CD4-positive, CD25-positive, alpha-beta regulatory T cell (primary cell): ENCODE measurements at places on chromosomes 2 and 18. TPM values are rescaled to one million over a fixed set of nuclear protein-coding genes. Genes with fewer than 3 reads are reported as not detected.

TFCP2L1 gene
- total RNA-seq = 0.05 TPM

ANKRD62 gene
- not detected for total RNA-seq

RBM44 gene
- 4.5 TPM for total RNA-seq

SIX3 gene
- not detected for total RNA-seq

C2orf80 gene
- total RNA-seq = not detected

TMEM169 gene
- total RNA-seq = 4.6 TPM

GRCh38 chr2:70301344-70302194 is at the start of gene FAM136A:
FAM136A (minus strand) TSS chr2:70302067; CDS start chr2:70302011, 56 bp downstream.
- H3K36me3 ChIP-seq = peaks cover 20% of the 10 kb centered on the region
- no peaks in the 10 kb centered on the region for H3K27me3 ChIP-seq
- peak within 1 kb of the TSS; percentile 83 for H3K27ac ChIP-seq
- H3K4me3 ChIP-seq = peak within 1 kb of the TSS; percentile 85
- peak; percentile 86 for DNase-seq

DNA sequence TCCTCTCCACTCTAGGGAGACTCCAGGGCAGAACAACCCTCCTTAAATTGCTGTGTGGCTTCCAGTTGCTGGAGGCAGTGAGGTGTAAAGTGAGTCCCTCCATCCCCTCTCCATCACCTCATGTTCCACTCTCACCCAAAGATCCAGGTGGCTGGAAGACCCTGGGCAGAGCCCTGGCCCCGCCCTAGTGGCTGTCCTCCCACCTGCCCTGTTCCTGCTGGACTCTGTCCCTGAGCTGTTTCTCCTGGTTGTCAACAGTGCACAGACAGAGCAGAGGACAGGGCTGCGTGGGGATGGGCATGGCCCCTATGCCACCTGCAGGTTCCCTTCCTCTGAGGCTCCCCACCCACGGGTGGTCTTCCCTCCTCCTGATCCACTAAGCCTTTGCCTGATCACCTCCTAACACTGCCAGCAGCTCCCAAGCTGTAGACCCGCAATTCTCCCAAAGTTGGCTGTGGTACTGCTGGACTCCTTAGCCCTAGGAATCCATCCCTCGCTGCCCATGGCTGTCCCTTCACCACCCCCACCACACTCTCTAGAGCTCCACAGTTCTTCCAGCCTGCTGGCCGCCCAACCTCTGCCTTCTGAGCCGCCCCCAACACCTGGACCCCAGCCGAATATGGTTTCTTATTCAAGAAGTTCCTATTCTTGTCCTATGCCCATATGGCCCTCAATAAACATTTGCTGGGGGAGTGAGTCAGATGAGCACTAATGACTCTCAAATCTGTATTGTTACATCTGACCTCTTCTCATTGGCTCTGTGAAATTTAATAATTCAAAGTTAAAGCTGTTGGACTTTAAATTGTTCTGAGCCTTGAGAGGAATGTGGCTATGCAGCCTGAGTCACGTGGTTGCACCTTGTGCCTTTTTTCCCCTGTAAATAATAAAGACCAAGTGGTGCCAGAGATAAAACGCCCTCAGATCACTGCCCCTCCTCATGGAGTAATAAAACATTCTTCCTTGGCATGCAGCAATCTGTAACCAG is 260.0 kb upstream of the HS6ST1 start:
- no peak overlapping the region for H3K4me3 ChIP-seq
- H3K36me3 ChIP-seq = no peaks in the 10 kb centered on the region
- no peak overlapping the region for H3K27ac ChIP-seq
- DNase-seq = no peak
- no peaks in the 10 kb centered on the region for H3K27me3 ChIP-seq

GRCh38 chr18:35817604-35818352 is 154.7 kb upstream of the RMP24 start:
- no peak overlapping the region for H3K27ac ChIP-seq
- H3K36me3 ChIP-seq = no peaks in the 10 kb centered on the region
- H3K4me3 ChIP-seq = no peak overlapping the region
- no peaks in the 10 kb centered on the region for H3K4me1 ChIP-seq
- H3K27me3 ChIP-seq = no peaks in the 10 kb centered on the region

DNA sequence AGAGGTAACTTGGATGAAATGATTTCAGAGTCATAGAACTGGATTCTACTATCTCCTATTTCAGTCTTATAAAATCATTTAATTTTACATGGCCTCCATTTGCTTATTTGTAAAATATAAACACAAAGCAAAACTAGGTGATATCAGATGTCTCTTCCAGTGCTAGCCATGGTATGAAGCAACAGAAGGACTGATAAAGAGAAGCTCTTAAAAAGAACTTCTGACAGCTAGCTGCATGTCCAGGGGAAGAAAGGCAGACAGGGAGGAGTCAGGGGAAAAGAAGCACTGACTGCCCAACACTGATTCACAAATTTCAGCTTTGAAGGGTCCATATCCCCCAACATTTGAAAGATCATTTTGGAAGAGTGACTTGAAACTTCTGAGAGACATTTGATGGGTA is 6.4 kb downstream of the SLC8A1 start:
- no peak overlapping the region for H3K27ac ChIP-seq
- no peaks in the 10 kb centered on the region for H3K36me3 ChIP-seq
- no peaks in the 10 kb centered on the region for H3K4me1 ChIP-seq

DNA sequence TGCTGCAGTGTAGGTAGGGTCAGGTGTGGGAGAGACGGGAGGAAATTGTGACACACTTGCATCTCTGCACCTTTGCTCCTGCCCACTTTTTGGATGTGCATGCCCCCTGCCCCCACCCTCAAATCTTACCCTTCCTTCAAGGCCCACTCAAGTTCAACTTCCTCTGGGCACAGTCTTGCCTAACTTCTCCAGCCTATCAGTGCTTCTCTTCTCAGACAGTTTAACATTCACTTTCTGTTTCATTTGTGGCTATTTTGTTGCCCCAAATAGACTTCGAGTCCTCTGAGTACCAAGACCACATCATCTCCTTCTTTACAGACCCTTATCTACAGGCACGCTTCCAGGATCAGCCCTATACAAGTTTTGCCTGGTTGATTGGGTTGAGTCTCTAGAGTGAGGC is 2.7 kb downstream of the ST8SIA5 start:
- no peaks in the 10 kb centered on the region for H3K4me1 ChIP-seq
- DNase-seq = no peak
- H3K27me3 ChIP-seq = peaks cover 15% of the 10 kb centered on the region
- H3K36me3 ChIP-seq = no peaks in the 10 kb centered on the region

- no peaks in the 10 kb centered on the region for H3K36me3 ChIP-seq
- H3K4me1 ChIP-seq = peaks cover 11% of the 10 kb centered on the region
- no peak overlapping the region for H3K4me3 ChIP-seq
- peaks cover 12% of the 10 kb centered on the region for H3K27me3 ChIP-seq
Observed at GRCh38 chr2:16663121-16663905, 2.3 kb downstream of the CYRIA start.

DNA sequence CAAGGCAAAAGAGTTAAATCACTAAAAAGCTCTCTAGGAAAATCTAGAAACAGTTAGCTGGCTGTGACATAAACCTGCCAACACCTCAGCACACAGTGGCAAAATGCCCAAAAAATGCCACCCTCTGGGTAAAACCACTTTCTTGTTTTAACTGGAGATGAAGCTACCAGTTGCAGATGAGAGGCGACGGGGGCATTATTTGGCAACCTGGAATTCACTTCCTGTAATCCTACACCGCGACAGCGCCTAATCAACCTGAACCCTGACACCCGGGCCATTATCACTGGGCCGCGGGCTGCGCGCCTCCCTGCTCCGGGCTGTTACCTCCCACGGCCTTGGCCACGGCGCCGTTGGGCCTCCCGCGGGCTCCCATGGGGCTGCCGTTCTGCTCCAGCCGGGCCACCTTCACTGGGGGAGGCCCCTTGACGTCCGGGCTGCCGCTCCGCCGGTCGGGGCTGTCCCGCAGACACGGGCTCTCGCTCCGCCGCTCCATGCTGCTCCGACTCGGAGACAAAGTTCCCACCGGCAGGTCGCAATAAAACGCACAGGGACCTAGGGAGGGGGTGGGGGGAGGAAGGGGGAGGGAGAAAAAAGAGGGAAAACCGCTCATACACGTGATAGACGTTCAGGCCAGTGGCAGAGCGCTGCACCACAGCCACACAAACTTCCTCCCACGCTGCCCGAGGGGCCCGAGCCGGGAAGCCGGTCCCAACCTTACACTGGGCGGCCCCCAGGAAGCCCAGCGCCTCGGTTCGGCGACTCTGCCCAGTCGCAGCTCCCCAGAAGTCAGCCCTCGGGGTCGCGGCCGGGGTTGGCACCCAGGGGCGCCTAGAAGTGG is 2.0 kb downstream of the SATB2 start:
- H3K4me1 ChIP-seq = peaks cover 36% of the 10 kb centered on the region
- no peak overlapping the region for H3K27ac ChIP-seq
- no peaks in the 10 kb centered on the region for H3K36me3 ChIP-seq
- H3K27me3 ChIP-seq = peaks cover 49% of the 10 kb centered on the region
- no peak overlapping the region for H3K4me3 ChIP-seq
- DNase-seq = no peak

GRCh38 chr2:57809230-57809629 is 237.4 kb upstream of the VRK2 start:
- H3K36me3 ChIP-seq = no peaks in the 10 kb centered on the region
- H3K27ac ChIP-seq = no peak overlapping the region
- no peaks in the 10 kb centered on the region for H3K4me1 ChIP-seq
- no peak overlapping the region for H3K4me3 ChIP-seq
- DNase-seq = no peak

DNA sequence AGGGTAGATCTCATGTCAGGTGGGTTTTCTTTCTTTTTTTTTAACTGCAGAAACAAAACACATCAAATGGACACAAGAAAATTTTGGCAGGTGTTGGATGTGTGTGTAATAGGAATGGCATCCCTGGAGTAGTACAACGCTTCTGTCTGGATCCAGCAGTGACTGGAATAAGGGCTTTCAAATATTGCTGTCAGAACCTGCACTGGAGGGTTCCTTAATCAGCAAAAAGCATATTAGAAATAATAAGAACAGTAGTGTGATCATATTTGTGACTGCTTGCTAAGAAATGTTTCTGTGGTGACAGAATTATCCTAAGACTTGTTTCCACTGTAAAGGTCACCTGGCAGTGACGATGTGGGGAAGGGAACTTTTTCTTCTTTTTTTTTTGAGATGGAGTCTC is 30.8 kb downstream of the CREG2 start:
- no peak overlapping the region for H3K4me3 ChIP-seq
- peaks cover 23% of the 10 kb centered on the region for H3K4me1 ChIP-seq
- no peak for DNase-seq
- no peaks in the 10 kb centered on the region for H3K27me3 ChIP-seq

GRCh38 chr2:65281627-65282351 is 54.2 kb downstream of the ACTR2 start:
- no peak for DNase-seq
- H3K27me3 ChIP-seq = no peaks in the 10 kb centered on the region

DNA sequence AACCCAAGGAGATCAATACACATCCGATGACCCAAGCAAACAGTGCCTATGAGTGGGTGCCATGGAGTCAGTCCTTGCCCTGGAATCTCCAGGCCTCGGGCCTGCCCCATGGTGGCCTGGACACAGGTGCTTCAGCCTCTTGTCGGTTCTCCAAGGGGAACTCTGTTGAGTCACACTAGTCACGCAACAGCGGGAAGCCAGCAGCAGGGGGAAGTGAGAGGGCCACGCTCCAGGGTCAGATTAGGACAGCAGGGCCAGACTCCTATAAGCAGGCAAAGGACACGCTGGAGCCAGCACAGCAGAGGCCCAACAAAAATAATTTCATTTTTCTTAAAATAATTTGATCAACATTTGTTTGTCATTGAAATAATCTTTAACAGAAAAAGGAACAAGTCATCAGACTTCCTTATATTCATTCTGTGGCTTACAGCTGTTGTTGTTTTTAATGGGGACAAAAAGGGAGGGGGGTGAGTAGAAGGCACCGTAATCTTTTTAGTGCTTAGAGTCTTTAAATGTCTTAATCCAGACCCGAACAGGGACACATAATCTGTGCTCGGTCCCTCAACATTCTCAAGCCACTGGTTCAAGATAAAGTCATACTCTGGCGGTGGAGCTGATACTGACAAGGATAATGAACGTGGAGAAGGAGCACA is 16.4 kb upstream of the ARMC9 start:
- H3K36me3 ChIP-seq = no peaks in the 10 kb centered on the region
- DNase-seq = no peak
- no peak overlapping the region for H3K27ac ChIP-seq

DNA sequence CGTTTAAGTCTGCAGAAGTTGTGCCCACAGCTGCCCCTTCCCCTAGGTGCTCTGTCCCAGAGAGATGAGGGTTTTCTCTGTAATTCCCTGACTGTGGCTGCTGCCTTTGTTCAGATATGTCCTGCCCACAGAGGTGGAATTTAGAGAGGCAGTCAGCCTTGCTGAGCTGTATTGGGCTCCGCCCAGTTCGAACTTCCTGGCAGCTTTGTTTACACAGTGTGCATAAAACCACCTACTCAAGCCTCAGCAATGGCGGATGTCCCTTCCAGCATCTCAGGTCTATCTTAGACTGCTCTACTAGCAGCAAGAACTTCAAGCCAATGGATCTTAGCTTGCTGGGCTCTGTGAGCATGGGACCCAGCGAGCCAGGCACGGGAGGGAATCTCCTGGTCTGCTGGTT is 48.1 kb downstream of the LHCGR start:
- H3K27me3 ChIP-seq = no peaks in the 10 kb centered on the region
- DNase-seq = no peak
- H3K27ac ChIP-seq = no peak overlapping the region
- H3K4me1 ChIP-seq = no peaks in the 10 kb centered on the region

GRCh38 chr2:33494877-33495641 is 18.6 kb downstream of the RASGRP3 start:
- no peak overlapping the region for H3K4me3 ChIP-seq
- H3K27me3 ChIP-seq = no peaks in the 10 kb centered on the region
- peaks cover 11% of the 10 kb centered on the region for H3K4me1 ChIP-seq
- H3K27ac ChIP-seq = no peak overlapping the region
- no peak for DNase-seq
- H3K36me3 ChIP-seq = no peaks in the 10 kb centered on the region

GRCh38 chr2:30688956-30689401 is 118.3 kb downstream of the CAPN13 start:
- no peaks in the 10 kb centered on the region for H3K36me3 ChIP-seq
- H3K27ac ChIP-seq = no peak overlapping the region
- H3K27me3 ChIP-seq = no peaks in the 10 kb centered on the region
- no peaks in the 10 kb centered on the region for H3K4me1 ChIP-seq

DNA sequence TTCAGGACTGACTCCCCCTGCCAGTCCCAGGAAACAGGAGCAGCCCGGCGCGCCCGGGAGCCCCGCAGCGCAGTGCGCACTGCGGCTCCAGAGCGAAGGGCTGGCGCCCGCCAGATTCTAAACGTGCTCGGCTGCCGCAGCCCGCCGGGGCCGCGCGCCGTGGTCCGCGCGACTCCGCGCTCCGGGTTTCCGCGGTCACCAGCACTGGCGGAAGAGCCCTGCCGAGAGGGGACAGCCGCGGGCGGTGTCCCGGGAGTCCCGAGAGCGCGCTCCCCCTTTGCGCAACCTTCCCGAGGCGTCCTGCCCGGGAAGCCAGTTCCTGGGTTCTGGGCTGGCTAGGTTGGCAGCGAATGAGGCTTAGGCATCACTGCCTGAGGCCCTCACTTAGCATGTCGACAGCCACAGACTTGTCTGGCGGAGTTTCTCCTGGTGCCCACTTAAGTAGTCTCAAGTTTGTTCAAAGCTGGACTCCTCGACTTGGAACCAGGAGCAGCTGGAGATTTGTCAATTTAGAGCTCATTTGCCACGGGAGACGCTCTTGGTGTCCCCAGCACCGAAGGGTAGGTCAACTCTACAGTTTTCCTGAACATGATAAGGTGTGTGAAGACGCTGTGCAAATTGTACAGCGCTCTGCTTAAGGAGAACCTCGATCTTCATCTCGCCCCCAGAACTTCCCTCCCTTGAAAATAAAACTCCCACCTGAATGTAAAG is 1.5 kb upstream of the VSNL1 start:
- peaks cover 15% of the 10 kb centered on the region for H3K27me3 ChIP-seq
- H3K27ac ChIP-seq = no peak overlapping the region
- H3K4me3 ChIP-seq = no peak overlapping the region
- H3K36me3 ChIP-seq = no peaks in the 10 kb centered on the region
- no peak for DNase-seq
